ENCODE measurements at places on chromosomes 13 and 19.
A peak's percentile ranks its signal among the peaks of the same experiment; 100 is the strongest.

GRCh38 chr13:100958831-100959230 is 284.2 kb upstream of the TMTC4 start:
- no peak for DNase-seq

DNA sequence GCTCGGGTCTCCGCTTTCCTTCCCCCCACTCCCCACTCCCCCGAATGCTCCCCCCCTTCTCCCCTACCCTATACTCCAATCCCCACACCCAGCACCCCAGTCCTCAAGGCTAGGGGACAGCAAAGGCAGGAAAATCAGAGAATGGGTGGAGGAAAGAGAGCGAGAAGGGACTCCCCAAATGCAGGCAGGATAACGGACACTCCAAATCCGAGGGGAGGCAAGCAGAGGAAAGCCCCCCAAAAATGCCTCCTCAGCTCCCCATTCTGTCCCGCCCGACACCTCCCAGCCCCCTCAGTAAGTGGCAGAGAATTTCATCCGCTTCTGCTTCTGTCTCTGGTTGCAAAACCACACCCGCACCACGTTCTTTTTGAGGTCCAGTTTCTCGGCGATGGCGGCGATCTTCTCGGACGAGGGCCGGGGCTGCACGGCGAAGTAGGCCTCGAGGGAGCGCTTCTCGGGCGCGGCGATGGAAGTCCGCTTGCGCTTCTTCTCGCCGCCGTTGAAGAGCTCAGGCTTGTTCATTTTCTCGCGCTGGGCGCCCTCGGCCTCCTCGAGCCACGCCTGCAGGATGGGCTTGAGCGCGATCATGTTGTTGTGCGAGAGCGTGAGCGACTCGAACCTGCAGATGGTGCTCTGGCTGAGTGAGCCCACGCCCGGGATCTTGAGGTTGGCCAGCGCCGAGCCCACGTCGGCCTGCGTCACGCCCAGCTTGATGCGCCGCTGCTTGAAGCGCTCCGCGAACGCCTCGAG is 2.1 kb downstream of the POU4F1 start:
- no peak for DNase-seq

DNA sequence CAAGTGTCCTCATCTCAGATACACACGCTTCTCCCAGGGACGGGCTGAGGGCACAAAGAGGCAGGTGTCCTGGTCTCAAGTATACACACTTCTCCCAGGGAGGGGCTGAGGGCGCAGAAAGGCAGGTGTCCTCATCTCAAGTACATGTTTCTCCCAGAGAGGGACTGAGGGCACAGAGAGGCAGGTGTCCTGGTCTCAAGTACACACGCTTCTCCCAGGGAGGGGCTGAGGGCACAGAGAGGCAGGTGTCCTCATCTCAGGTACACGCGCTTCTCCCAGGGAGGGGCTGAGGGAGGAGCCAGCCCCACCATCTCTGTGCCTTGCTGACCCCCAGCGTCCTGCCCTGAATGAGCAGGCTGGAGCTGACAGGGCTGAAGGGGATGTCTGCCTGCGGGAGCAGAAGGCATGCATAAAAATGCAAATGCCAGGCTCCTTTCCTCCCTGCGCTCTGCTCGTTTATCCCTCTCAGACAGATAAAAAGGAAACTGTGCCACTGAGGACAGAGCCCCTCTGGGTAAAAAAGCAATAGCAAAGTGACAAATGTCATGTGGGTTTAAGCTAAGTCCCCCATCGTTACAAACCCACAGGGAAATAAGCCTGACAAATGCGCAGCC is 96.1 kb upstream of the UQCRFS1 start:
- DNase-seq: no peak

GRCh38 chr13:112532837-112533745 is 54.9 kb downstream of the TUBGCP3 start:
- DNase-seq: no peak

- DNase-seq: no peak
These were observed 3.9 kb downstream of the WDR18 start for GRCh38 chr19:988081-988480.

DNA sequence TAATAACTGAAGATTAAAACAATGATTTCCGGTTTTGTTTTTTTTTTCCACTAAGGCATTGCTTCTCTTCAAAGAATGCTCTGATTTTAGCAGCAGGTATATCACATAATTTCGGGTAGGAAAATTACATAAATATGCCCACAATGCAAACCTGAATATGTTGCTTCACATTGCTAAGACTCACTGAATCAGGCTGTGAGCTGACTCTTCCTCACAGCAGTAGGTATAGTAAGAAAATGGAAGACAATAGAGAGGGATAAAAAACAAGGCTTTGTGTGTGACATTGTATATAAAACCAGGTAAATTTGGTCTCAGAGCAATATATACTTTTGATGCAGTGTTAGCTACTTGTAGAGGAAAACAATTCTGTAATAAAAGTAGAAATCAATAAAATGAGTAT is 1355.0 kb downstream of the OLFM4 start:
- no peak for DNase-seq

DNA sequence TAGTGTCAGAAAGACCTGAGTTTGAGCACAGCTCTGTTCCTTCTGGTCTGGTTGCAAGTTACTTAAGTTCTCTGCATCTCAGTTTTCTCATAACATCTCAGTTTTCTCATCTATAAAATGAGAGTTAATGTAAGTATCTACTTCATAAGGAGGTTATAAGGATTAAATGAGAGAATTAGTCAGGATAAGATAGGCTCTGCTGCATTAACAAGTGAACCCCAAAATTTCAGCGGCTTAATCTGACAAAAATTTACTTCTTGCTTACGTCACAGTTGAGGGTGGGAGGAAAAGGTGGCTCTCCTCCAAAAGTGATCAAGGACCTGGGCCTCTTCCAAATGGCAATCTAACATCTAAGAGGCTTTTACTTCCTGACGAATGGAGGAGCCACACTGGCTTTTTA is 31.5 kb upstream of the LRCH1 start:
- no peak for DNase-seq

DNA sequence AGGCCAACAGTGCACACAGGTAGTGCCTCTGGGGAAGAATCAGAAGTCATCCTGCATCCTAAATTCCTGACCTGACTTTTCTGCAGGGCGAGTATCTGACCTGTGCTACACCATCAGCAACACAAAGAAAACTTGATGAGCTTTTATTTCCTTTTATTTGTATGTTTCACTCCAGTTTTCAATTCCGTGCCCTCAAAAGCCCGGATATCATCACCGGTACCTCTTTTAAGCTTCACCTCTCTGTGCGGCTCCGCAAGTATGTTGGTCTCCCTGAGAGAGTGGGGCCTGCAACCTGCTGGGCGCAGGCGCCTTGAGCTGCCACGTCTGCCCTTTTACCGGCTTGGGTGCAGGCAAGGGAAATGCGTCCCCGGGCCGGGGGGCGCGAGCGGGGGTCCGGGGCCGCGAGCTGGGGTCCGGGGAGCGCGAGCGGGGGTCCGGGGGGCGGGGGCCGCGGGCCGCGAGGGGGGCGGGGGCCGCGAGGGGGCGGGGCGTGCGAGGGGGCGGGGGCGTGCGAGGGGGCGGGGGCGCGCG is 4.3 kb upstream of the DUXA start:
- DNase-seq: no peak

- no peak for DNase-seq
These were observed at the start of gene CEBPA for GRCh38 chr19:33302175-33302973. Gene CEBPA, minus strand, starts transcription at chr19:33302534. Its CDS starts 120 bp downstream, at chr19:33302414.

- no peak for DNase-seq
These were observed 594 bp downstream of the ZNF146 start for GRCh38 chr19:36215276-36216123.

- no peak for DNase-seq
These were observed 84.6 kb upstream of the FREM2 start for GRCh38 chr13:38602266-38602665.

DNA sequence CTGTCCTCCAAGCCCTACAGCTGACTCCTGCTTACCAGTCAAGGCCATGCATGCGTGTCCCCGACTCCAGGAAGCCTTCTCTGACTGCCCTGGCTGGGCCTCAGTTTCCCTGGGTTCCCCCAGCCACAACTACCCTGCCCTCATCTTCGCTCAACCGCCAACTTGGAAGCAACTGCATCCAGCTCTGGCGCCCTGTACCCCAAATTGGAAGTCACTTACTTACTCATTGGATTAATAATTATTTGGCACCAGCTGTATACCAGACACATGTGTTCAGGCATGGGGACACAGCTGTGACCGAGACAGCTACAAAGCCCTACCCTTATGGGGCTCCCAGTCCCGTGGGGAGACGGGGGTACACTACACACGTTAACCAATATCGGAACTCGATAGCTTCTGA is 10.9 kb upstream of the SEMA6B start:
- no peak for DNase-seq

DNA sequence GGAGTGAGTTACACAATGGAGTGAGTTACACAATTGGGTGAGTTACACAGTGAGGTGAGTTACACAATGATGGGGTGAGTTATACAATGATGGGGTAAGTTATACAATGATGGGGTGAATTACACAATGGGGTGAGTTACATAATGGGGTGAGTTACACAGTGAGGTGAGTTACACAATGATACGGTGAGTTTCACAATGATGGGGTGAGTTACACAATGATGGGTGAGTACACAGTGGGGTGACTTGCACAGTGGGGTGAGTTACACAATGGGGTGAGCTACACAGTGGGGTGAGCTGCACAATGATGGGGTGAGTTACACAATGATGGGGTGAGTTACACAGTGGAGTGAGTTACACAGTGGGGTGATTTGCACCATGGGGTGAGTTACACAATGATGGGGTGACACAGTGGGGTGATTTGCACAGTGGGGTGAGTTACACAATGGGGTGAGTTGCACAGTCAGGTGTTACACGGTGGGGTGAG is 52.5 kb upstream of the GAS6 start:
- no peak for DNase-seq

- DNase-seq: no peak
These were observed 27.1 kb downstream of the ANKRD10 start for GRCh38 chr13:110887597-110888333.

GRCh38 chr13:75771818-75772217 is 135.7 kb downstream of the LMO7 start:
- DNase-seq: no peak

GRCh38 chr19:8335343-8336071 is 7.6 kb downstream of the KANK3 start:
- DNase-seq: no peak

- DNase-seq: no peak
These were observed 136.4 kb downstream of the STOML3 start for GRCh38 chr13:38854226-38854625.

GRCh38 chr19:46839752-46840497 is 10.7 kb downstream of the AP2S1 start:
- DNase-seq: no peak

DNA sequence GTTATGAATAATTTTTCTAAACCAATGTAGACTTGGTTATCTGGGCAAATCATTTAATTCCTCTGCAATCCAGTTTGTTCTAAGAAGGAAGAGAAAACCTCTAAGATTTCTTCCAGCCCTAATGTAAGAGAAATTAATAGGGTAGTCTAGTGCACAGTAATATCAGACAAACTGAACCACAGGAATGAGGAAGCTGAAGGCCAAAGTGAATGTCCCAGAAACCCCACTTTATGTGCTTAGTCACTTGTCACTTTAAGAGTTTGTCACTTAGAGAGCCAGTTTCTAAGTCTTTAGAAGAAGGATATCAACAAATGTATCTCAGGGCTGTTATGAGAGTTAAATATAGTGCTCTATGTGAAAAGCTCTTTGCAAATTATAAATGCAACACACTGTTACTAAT is 750.6 kb downstream of the DIAPH3 start:
- peak; percentile 12 for DNase-seq

GRCh38 chr13:30443957-30444404 is 21.7 kb downstream of the UBE2L5 start:
- no peak for DNase-seq

GRCh38 chr13:109784590-109785140 is 1.7 kb downstream of the IRS2 start:
- DNase-seq: no peak

Measured in GM12864 (cell line).